Left lobe of liver (tissue), 2 donors: ENCODE measurements at places on chromosomes 4 and X.

- no peak for DNase-seq
Observed at GRCh38 chr4:3225936-3226335, 23.0 kb upstream of the MSANTD1 start.

DNA sequence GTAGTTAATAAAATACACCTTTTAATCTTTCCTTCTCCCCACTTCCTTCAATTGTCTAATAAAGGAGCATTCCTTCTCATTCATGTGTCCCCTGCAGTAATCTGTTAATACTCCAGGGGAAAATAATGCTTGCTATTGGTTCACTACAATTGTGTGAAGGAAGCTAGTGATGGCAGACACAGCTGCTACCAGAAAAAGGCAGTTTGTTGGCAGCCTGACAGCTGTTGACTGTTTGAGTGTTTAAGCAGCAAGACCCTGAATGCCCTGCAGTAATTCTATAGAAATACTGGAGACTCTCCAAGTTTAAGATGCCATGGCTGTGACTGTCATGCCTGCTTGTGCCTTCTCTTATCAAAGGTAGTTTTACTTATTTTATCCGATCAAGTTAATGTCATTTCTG lies 359.5 kb downstream of the C4orf33 start:
- DNase-seq, result no peak

GRCh38 chr4:40576651-40577480 lies 52.8 kb downstream of the RBM47 start:
- DNase-seq, result peak; percentile 88

DNA sequence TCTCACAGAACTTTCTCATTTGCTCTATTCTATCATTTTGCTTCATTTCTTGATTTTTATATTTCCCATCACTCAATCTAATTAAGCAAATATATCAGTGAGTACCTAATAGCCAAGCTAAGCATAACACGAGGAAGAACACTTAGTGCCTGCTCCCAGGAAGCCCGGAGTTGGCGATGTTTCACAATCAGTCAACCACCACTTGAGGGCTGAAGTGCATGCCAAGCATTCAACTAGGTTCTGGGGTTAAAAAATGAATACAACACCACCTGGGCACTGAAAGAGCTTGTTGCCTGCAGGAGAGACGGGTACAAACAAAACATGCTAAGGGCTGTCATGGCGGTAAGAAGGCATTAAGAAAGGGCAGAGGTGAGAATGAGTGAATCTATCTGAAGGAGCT lies 47.5 kb downstream of the UCHL1 start:
- DNase-seq, result no peak

DNA sequence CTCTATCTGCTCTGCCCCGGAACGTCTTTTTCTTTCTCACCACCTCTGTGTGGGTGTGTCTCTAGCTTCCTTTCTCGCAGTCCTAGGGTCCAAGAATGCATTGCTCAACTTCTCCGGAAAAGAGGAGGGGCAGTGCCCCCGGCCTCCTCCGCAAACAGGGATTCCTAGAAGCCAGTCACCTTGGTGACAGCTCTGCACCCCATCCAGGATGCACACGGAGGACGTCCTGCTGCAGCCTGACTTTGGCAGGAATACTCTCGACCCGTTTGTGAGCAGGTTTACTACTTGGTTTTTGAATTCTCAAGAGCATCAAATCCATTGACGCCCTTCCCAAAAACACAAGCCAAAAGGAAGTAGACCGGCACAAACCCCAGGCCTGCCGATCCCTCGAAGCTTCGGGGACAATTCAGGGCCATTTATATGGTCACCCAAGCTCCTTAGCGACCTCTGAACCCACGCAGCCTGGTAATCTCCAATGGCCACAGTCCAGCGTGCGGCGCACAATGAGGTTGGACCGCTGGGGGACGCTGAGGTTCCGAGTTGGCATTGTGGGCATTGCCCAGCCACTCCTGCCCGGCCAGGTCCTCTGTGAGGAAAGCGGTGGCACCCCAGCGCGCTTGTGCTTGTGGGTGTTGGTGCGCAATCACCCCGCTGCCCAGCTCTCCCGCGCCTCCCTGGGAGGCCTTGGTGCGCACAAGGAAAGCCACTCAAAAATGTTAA lies 9.8 kb downstream of the NKX3-2 start:
- DNase-seq, result no peak

DNA sequence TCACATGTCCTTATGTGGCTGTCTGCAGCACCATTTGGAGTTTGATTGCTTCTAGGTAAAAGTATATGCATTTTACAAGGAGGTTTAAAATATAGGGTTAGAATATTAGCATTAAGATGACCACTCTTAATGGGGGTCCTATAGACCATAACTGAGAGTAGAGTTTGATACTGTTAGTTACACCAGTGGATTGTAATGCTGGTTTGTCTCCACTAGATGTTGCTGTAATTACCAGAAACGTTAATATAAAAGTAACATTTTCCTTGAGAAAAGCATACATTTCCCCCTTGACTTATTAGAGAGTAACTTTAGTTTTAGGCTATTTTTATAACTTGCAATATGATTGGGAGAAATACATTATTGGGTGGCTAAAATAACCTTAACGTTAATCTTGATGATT lies 93.0 kb downstream of the ZXDA start:
- DNase-seq, result no peak

DNA sequence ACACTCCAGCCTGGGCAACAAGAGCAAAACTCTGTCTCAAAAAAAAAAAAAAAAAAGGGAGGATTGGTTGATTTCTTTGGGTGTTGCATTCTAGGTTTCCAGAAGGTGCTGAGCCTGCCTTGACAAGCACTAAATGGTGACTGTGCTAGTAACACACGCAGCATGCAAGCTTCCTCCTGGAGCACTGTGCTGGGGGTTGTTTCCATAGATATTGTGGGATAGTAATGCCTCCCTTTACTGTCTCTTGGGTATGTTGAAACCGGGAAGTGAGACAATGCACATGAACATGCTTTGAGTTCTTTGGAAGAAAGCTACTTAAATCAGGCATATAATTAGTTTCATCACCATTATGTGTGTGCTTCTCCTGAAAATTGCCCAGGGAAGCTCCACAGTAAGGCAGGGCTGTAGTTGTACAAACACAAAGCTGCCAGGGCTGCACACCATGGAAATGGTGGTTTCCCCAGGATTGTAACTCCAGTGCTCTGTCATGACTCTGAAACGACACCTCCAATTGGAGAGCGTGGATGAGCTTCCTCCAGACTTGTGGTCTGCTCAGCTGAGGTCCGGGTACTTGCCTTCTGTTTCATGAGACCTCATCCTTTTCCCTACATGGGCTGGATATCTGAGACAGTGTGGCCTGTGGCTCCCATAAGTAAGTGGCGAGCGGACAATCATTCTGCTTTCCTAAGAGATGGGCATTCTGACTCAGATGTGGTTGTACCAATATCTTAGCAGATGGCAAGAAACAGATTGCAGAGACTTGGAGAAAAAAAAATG lies 31.5 kb upstream of the STOX2 start:
- no peak for DNase-seq

DNA sequence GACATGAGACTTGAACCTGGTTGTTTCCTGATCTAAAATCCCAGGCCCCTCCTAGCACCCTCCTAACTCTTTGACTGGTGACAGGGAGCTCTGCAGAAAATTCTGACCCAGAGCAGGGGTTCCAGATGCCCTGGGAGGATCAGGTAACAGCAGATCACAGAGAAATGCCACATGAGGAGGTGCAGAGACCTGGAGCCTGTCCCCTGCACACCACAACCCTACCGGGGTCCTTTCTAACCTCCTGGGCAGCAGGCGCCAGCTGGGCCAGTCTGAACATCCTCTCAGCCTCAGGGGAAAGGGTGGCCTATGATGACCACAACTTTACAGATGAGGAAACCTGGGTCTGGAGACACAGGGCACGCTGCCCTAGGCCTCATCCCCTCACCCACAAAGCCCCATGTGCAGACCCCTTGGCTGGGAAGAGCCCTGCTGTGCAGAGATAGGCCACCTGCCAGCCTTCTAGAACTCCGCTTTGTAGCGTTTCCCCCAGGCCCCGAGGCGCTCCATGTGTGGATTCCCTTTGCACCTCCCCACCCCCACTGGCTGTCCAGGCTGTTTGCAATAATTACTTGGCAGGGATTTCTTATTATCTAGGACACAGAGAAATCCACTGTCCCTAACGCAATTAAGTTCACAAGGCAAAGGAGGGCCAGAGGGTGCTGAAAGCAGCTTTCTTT lies 36.5 kb downstream of the WDR1 start:
- no peak for DNase-seq
